ENCODE measurements at places on chromosomes 16 and 17. TPM values are rescaled to one million over a fixed set of nuclear protein-coding genes. Genes with fewer than 3 reads are reported as not detected.
A peak's percentile ranks its signal among the peaks of the same experiment; 100 is the strongest.

TMEM204 gene
- 5.2 TPM for polyA plus RNA-seq

DNA sequence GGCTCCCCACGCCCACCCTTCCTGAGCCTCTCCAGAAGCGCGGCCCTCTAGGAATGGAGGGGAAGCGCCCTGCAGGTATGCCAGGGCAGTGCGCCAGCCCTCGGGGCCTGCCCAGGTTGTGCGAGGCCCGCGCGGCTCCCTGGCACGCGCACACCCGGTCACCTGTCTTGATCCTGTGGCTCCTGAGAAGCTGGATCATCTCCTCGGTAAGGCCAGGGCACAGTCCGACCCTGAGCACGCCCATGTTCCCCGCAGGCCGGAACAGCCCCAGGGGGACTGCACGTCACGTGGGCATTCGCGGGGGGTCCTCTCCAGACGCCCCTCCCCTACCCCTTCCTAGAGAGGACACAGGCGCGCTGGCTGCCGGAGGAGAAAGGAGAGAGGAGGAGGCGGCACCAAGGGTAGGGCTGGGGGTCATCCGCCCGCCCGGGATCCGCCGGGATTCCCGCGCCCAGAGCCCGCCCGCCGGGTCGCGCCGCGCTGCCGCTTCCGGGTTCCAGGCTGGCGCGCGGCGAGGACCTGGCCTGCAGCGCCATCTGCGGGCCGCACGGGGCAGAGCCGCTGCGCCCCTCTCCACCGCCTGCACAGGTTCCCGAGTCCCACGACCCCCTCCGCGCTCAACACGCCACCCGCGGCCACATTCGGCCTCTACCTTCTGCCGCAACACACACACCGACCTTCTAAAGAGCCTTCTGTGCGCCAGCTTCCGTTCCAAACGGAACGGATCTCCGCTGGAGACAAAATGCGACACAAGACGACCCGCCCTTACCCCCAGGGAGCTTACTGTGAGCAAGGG lies at the start of gene RAD51D:
RAD51D (minus strand) TSS at position 491 of the 796 bp plus-strand sequence; CDS start at position 244, 247 bp downstream.
- no peaks in the 10 kb centered on the region for H3K36me3 ChIP-seq
- H3K27me3 ChIP-seq: no peaks in the 10 kb centered on the region
- peak; percentile 84 for DNase-seq
- peak within 1 kb of the TSS; percentile 92 for H3K27ac ChIP-seq
- H3K4me1 ChIP-seq: peaks cover 37% of the 10 kb centered on the region

DNA sequence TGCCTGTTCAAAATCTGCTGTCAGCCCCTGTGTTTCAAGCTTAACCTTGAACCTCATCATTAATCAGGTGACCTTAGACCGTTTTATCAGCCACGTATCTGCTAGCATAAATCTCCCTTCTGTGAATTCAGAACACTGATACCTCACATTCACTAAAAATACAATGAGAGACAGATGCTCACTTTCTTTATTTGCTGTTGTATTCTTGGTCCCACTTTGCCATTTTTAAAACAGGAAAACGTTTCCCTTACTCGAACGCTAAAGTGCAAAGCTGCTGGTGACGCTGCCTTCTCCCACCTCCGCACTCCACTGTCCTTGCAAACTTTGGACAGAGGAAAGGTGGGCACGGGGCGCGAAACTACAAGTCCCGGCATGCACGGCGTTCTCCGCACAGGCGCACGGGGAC lies 220 bp upstream of the ARHGAP44 start:
- peaks cover 48% of the 10 kb centered on the region for H3K27me3 ChIP-seq
- no peaks in the 10 kb centered on the region for H3K36me3 ChIP-seq
- H3K4me1 ChIP-seq: peaks cover 8% of the 10 kb centered on the region
- H3K27ac ChIP-seq: no peak overlapping the region

SLC5A11 gene
- not detected for polyA plus RNA-seq

- no peaks in the 10 kb centered on the region for H3K36me3 ChIP-seq
- peak overlapping the region; percentile 89 for H3K27ac ChIP-seq
- no peaks in the 10 kb centered on the region for H3K27me3 ChIP-seq
- peaks cover 6% of the 10 kb centered on the region for H3K4me1 ChIP-seq
Observed at GRCh38 chr16:4692460-4693295, 684 bp upstream of the NUDT16L1 start.

DNA sequence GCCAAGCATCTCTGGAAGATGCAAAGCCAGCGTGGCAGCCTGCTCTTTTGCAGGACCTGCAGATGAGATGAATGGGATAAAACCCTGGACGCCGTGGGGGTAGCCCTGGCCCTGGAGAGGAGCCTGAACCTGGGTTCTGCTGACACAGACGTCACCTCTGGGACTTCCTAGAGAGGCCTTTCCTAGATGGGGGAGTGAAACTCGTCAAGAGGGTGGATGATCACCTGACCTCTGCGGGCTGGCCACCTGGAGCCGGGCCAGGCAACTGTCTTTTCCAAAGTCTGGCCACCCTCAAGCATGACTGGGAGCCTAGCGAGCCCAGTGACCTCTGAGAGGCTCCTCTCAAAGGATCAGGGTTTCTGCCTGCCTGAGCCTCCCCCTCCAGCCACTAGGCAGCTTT lies 529.0 kb downstream of the KCNJ18 start:
- H3K4me1 ChIP-seq: no peaks in the 10 kb centered on the region
- DNase-seq: no peak
- H3K27me3 ChIP-seq: no peaks in the 10 kb centered on the region
- H3K36me3 ChIP-seq: no peaks in the 10 kb centered on the region
- no peak overlapping the region for H3K27ac ChIP-seq
- no peak overlapping the region for H3K4me3 ChIP-seq

- no peaks in the 10 kb centered on the region for H3K4me1 ChIP-seq
- H3K27ac ChIP-seq: no peak overlapping the region
- H3K4me3 ChIP-seq: no peak overlapping the region
- H3K36me3 ChIP-seq: no peaks in the 10 kb centered on the region
Observed at GRCh38 chr17:12310811-12311210, 290.1 kb downstream of the MAP2K4 start.

GRAPL gene
- 4.3 TPM for polyA plus RNA-seq

GRCh38 chr17:14310101-14310500 lies 9.2 kb downstream of the HS3ST3B1 start:
- H3K4me1 ChIP-seq: peaks cover 25% of the 10 kb centered on the region
- H3K4me3 ChIP-seq: peak overlapping the region; percentile 81
- no peak for DNase-seq
- H3K27ac ChIP-seq: no peak overlapping the region
- peaks cover 19% of the 10 kb centered on the region for H3K27me3 ChIP-seq
- no peaks in the 10 kb centered on the region for H3K36me3 ChIP-seq

DNA sequence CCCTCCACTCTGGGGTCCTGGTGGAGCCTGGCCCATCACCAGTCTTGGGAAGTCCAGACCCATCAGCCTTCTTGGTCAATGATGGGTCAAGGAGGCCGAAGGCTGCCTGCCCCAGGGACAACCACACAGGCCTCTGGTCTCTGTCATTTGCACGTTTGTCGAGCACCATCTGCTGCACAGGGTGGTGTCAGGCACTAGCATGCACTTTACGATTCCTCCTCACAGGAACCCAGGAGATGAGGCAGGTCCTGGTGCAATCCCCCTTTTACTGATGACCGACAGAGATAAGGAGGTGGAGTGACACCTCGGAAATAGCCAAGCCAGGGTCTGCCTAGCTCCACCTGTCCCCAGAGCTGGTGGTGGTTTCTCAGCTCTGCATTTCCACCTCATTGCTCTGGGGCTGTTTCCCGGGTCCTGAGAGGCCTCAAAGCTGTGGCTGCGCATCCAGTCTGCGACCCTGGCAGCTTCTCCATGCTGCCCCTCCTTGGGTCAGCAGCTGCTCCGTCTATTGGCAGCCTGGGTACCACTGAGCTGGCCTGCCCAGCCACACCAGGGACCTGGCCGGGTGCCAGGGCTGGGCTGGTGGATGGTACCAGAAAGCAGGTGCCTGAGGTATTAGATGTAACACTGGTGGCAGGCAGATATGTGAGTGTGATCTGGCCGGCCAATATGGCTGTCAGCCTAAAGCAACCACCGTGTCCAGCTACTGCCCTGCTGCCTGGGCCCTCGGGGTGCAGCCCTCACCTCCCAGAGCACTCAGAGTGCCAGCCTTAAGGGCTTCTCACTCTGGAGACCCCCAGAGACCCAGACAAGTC lies 10.0 kb downstream of the MMP15 start:
- H3K4me1 ChIP-seq: no peaks in the 10 kb centered on the region
- DNase-seq: no peak
- H3K36me3 ChIP-seq: no peaks in the 10 kb centered on the region

DNA sequence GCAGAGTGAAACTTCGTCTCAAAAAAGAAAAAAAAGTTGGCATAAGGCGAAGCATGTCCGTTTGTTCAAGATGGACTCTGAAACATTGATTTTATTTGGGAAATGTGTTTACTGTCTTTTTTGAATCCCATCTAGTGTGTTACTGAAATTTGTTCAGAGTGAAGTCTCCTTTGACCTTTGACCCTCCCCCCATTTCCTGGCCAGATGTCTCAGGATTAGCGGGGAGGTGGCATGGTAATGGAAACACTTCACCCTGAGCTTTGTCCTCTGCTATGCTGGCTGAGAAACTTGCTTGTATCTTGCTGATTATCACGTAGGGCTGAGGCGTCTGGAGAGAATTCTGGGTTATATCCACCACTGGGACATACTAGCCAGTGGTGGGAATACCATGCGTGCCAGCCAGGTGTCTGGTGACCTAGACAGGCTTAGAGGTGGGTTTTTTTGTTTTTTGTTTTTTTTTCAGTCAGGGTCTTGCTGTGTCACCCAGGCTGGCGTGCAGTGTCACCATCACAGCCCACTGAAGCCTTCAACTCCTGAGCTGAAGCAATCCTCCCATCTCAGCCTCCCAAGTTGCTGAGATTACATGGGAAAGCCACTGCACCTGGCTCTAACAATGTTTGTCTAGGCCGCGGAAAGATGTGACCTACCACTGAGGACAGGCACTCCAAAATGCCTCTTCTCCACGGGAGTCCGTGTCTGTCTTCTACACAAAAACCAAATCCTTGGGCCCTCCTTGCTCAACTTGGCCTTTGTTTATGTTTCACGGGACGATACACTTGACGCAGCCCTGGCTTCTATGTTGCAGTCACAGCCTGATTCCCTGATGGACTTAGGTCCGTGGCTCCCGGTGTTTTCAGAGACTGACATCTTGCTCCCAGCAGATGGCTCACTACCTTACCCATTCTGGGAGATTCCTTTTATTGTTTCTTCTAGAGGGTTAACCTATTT lies 6.6 kb upstream of the GALK1 start:
- H3K4me1 ChIP-seq: peaks cover 19% of the 10 kb centered on the region
- H3K4me3 ChIP-seq: no peak overlapping the region
- no peak overlapping the region for H3K27ac ChIP-seq
- DNase-seq: no peak
- no peaks in the 10 kb centered on the region for H3K27me3 ChIP-seq
- H3K36me3 ChIP-seq: no peaks in the 10 kb centered on the region

- H3K36me3 ChIP-seq: no peaks in the 10 kb centered on the region
- no peak for DNase-seq
- no peaks in the 10 kb centered on the region for H3K4me1 ChIP-seq
- H3K27me3 ChIP-seq: no peaks in the 10 kb centered on the region
- no peak overlapping the region for H3K4me3 ChIP-seq
- no peak overlapping the region for H3K27ac ChIP-seq
Observed at GRCh38 chr16:69270831-69271230, 40.3 kb upstream of the VPS4A start.

GRCh38 chr16:11734025-11734652 lies 8.5 kb downstream of the TXNDC11 start:
- H3K36me3 ChIP-seq: peaks cover 15% of the 10 kb centered on the region
- no peak for DNase-seq
- no peak overlapping the region for H3K27ac ChIP-seq
- H3K4me1 ChIP-seq: peaks cover 16% of the 10 kb centered on the region
- H3K27me3 ChIP-seq: no peaks in the 10 kb centered on the region
- H3K4me3 ChIP-seq: no peak overlapping the region

MYCBPAP gene
- 0.47 TPM for polyA plus RNA-seq

CALB2 gene
- not detected for polyA plus RNA-seq

DNA sequence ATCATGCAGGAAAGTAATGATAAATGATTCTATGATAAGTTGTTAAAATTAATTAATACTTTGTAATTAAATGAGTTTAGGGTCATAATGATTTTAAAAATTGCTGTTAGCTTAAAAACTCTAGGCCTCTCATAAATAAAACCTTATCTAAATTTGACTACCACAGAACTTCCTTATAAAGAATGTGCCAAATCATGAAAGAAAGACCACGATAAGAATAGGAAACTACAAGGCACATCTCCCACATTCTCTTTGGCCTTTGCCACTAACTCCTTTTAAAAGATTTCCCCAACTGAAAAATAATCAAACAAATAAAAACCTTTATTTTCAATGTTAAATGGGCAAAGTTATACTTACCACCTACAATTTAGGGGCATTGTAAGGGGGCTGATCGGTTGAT lies 164.6 kb upstream of the C17orf78 start:
- H3K27ac ChIP-seq: no peak overlapping the region
- H3K36me3 ChIP-seq: peaks cover 23% of the 10 kb centered on the region
- H3K4me1 ChIP-seq: no peaks in the 10 kb centered on the region

DNA sequence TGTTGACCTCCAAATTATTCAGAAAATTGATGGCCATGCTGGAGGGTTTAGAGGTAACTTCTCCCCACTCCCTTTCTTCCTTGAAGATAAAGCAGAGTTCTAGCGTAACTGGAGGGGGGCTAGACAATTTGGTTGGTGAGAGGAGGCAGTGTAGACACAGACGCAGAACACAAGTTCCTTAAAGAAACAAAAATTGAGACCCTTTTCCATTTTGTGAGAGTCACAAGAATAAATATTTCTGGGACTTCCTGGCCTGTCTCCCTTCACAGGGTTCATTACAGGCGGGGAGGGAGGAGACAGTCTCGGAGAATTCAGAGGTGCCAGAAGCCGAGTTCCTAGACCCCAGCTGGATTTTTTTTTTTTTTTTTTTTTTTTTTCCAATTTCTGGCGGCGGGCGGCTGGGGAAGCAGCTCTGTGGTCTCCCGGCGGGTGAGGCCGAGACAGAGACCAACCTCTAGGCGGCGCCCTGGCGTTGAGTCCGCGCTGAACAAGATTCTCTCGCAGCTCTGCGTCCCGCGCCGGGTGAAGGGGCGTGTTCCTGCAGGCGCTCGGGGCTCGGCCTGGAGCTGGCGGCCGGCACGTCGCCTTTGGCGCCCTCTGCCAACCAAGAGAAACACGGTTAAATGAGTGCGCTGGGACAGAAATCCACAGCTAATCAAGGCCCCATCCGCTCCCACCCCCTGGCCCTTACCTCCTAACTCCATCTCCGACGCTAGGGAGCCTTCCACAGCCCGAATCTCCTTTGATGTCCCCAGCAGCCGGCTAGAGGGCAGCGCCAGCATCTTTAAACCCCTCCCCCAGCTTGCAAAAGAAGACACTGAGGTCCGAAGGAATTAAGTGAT lies 10.2 kb upstream of the HOXB9 start:
- H3K36me3 ChIP-seq: peaks cover 11% of the 10 kb centered on the region
- H3K27ac ChIP-seq: peak overlapping the region; percentile 5
- H3K4me3 ChIP-seq: peak overlapping the region; percentile 56
- H3K4me1 ChIP-seq: peaks cover 37% of the 10 kb centered on the region
- peaks cover 80% of the 10 kb centered on the region for H3K27me3 ChIP-seq

GP2 gene
- not detected for polyA plus RNA-seq
